Prostate gland (tissue), 2 donors: ENCODE measurements at places on chromosomes 12 and 14. TPM values are rescaled to one million over a fixed set of nuclear protein-coding genes. Genes with fewer than 3 reads are reported as not detected.

DNA sequence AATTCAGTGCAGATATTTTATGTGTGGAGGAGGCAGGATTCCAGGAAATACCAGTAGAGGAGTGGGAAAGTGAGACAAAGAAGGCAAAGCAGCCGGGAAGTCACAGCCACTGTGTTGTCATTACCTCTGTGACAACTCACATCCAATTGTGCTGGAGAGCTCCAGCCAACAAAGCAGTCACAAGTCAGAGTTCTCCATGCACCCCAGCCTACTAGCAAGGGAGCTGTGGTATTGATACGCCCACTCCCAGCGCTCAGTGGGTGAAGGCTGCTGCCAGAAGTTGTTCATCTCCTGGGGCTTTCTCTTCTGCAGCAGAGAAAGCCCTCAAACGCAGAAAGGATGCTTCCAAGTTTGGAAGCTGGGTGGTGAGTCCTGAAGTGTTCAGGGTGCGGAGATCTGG, 93.9 kb downstream of the DICER1 start:
- no peak for DNase-seq

The RD3L gene
- not detected for total RNA-seq

DNA sequence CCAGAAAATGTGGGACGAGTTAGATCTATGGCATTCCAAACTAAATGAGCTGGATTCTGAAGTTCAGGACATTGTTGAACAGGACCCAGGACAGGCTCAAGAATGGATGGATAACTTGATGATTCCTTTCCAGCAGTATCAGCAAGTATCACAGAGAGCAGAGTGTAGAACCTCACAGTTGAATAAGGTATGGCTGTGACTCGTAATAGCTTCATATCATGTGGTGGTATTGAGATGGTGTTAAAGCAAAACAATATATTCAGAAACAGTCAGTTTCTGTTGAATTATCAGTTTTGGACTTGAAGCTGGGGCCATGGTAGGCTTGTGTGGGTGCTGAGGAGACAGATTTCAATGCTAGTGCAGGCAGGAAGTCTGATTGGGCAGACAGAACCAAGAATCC, 213.7 kb downstream of the ESR2 start:
- DNase-seq = no peak

The SCN8A gene
- 10.4 TPM for total RNA-seq

DNA sequence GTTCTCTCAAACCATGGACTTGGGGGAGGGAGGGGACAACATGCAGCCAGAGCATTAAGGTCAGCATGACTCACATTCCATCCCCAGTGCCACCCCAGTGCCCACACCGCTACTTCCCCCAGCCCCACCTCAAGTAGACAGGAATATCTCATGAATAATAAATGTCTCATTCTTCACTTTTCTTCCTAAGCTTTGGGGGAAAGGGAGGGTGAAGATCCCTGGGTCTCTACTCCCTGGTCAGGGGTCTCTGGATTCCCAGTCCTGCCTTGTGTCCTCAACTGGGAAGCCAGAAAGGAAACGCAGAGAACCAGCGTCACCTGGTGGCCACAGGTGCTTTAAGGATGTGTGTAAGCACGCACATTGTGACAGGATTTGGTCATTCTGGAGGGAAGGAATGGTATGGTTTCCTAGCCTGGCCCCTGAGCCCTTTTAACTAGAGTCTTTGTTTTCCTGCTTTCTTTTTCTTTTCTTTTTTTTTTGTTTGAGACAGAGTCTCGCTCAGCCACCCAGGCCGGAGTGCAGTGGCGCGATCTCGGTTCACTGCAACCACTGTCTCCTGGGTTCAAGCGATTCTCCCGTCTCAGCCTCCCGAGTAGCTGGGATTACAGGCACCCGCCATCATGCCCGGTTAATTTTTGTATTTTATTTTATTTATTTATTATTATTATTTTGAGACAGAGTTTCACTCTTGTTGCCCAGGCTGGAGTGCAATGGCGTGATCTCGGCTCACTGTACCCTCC, 3.4 kb downstream of the GPR84 start:
- peak; percentile 70 for DNase-seq
